Right renal pelvis (tissue), 4 donors: ENCODE measurements at places on chromosomes 4 and X.
A peak's percentile ranks its signal among the peaks of the same experiment; 100 is the strongest.

DNA sequence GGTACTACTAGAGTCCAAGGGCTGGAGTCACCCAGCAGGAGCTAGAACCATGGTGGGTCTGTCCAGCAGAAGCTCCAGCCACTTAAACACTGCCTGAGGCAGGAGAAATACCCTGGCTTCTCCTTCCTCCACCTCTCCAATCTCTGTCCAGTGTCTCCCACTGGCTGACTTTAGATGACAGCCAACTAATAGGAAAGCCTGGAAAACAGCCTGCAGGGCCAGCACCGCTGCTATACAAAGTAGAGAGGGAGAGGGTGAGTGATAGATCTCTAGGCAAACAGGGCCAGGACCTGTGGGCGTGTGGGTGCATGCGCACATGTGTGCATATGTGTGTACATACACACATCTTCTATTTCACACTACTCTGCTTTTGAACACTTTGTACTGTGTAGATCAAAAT is 56.5 kb upstream of the ATP8A1 start:
- DNase-seq = no peak

DNA sequence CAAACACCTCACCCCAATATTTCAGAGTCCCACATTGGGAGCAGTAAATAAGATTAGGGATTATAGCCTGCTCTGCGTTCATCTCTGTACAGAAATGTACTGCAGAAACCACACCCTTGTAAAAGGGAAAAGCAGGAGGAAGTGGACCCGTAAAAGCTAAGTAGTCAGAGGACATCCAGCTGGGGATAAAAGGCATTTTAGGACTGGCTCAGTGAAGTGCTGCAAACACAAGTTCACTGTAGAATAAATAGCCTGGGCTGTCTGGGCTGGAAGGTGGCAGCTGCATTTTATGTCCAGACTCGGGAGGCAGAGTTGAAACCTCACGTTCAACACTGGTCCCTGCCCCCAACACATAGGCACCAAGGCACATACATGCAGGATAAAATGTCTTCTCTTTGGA is 178.7 kb upstream of the FAT1 start:
- DNase-seq = no peak

DNA sequence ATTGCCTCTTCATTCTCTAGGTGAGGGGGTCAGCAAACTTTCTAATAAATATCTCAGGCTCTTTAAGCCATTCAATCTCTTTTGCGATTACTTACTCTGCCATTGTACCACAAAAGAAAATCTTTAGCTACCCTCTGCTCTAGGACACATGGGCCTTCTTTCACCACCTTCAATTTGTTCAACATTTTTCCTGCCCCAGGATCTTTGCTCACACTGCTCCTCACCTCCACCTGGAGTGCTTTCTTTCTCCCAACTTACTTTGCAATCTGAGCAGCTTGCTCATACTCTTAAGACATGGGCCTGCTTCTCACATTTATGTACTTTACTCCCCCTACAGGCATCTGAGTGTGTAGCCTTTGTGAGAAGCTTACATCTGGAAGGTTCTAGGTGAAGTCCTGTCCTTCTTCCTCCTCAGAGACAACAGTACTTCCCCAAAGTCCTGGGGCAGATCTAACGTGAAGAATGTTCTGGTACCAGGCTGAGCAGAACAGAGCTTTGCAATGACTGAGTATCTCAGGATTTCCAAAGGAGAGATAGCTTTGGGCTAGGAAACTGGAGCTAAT is 55.0 kb upstream of the PRDM5 start:
- DNase-seq = no peak

DNA sequence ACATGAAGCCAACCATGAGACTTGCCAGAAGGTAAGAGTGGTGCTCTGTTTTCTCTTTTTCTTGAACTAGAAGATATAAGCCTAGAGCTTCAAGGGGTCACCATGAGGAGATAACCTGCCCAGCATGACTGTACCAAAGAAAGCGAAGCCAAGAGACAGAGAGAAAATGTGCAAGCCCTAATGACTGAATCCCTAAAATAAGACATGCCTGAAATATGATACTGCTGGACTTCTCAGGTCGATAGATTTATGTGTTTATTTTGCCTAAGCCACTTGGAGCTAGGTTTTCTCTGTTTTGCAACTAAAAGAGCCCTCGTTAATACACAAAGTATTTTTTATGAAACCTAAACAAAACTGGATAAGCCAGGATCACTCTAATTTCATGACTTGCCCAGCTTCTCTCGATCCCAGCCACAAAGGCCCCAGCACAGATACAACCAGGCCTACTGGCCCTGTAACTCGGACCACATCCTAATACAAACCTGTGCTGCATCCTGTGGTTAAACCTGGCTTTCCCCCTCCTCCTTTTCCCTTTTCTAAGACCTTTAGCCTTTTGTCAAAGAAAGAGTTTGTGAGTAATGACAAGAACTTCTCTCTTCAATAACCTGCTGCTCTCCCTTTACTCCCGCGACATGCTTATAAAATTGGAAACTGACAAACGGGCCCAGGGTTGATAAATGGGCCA is 185.8 kb downstream of the APBB2 start:
- DNase-seq = no peak

GRCh38 chrX:115592997-115593734 is 32.2 kb downstream of the PLS3 start:
- no peak for DNase-seq

DNA sequence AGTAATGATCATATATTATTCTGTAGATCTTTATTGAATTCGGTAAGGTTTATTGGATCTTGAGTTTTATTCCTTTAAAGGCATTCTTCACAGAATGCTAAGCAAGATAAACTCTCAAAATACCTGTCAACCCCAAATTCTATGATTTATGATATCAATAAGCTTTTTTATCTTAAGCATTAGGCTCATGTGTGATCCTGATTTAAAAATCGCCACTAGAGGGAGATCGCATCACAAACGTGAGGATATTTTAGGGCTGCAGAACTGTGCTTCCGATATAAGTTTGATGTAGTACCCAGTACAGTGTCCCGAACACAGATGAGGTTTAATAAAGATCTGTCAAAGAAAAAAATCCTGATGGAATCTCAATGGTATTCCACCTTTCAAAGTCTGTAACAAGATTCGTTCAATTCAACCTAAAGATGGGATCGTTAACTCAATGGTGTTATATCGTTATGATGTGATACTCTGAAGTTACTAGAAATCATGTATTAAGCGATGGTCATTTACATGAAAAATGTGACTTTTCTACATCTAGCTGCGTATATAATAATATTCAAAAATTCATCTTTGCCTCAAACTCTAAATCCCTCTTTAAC is 169.0 kb downstream of the CORIN start:
- DNase-seq = peak; percentile 58
